Mesenchymal stem cell (in vitro differentiated cells and primary cell): ENCODE measurements at places on chromosomes 5 and 9.

DNA sequence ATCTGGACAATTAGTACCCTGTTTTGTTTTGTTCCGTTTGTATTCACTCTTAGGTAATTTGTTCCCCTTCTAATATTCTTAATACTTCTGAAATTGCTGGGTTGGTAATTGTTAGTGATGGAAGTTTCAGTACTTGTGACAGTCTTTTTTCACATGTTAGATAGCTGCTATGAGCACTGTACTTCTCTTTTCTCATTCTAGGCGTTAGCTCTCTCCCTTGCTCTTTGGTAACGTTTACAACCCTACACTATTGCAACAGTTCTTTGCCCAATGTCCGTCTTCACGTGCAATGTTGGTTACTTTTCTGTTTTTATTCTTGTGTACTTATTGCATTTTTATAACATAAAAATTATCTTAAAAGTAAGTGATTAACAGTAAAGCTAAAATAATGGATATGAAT is 1509.0 kb downstream of the MAT2B start:
- no peaks in the 10 kb centered on the region for H3K27me3 ChIP-seq
- no peaks in the 10 kb centered on the region for H3K4me1 ChIP-seq
- H3K36me3 ChIP-seq = no peaks in the 10 kb centered on the region
- H3K4me3 ChIP-seq = no peak overlapping the region
- no peak for DNase-seq

DNA sequence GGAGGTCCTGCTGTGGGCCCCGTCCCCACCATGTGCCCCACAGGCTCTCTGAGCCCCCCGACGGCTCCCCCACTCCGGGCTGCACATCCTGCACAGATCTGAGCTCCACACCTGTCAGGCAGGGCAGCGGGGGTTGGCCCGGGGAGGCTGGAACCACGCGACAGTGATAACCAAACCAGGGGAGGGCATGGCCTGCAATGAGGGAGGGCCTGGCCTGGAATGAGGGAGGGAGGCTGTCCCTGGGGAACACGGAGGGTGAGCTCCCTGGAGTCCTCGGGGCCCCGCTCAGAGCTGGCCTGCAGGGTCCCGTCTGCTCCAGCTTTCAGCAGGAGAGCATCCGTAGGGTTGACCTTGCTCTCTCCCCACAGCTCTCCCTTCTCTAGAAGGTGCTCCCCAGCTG is 30.5 kb downstream of the SLC9A3 start:
- peaks cover 4% of the 10 kb centered on the region for H3K4me1 ChIP-seq
- no peak overlapping the region for H3K27ac ChIP-seq
- no peak for DNase-seq
- no peaks in the 10 kb centered on the region for H3K36me3 ChIP-seq
- H3K27me3 ChIP-seq = peaks cover 18% of the 10 kb centered on the region
- H3K4me3 ChIP-seq = no peak overlapping the region

DNA sequence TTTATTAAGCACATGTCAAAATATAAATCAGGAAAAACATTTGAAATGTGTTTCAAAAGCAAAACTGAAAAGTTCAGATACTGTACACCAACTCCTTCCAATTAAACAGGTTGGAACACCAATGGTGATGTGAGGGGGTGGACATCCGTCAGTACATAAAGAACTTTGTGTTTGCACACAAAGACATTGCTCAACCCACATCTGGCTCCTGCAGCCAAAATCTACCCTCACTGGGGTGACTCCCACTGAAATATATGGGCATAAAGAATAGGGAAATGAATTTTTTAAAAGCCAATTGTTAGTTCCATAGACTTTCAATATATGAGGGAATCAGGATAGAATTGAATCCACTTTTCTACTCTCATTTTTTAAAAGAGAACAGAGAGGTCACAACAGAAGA is 63.9 kb downstream of the MEGF9 start:
- H3K27ac ChIP-seq = no peak overlapping the region
- no peaks in the 10 kb centered on the region for H3K36me3 ChIP-seq
- H3K27me3 ChIP-seq = no peaks in the 10 kb centered on the region
- no peaks in the 10 kb centered on the region for H3K4me1 ChIP-seq

DNA sequence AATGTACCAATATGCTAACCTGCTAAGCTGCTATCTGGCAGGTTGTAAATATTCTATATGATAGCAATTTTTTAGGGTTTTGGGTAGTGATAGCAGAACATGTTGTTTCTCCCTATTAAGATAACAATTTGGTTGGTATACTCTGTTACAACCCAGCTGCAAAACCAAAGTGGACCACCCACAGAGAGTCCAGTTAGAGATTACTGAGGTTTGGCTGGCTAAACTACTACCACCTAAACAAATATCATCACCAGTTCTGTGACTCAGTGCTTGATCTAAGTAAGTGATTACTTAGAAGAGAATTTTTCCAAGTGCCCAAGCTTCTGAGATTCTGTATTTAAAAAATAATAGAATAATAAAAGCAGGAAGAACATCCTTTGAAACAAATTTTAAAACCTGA is 72.3 kb downstream of the XRCC4 start:
- DNase-seq = peak; percentile 20
- H3K27ac ChIP-seq = no peak overlapping the region
- no peaks in the 10 kb centered on the region for H3K36me3 ChIP-seq

DNA sequence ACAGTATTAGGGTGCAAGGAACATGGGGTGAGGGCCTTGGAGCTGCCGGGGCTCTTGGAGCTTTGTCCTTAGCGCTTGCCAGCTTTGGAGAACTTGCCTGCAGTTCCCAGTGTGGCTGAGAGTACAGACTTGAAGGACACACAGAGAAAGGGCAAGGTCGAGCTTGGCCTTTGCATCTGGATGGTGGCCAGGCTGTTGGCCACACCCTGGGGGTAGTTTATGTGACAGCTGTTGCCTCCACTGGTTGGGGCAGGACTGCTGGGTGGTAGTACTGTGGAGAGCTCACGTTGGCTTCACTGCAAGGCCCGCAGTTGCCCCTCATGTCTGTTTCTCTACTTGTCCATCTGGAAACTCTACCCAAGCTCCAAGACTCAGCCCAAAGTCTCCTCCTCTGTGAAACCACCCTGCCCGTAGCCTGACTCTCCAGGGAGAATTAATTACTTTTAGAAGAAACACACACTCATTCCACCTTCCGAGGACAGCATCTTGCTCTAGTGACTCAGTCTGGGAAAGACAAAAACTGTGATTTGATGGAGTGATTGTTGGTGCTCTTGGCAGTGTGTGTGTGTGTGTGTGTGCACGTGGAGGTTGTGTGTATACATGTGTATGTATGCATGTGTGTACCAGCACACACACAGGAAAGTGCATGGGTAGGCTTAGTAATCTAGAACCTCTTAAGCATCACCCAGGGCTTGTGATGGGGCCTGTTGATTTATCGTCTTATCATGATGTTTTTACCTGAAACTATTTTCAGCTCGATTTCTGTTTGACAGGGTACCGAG is 57.8 kb downstream of the TENT4A start:
- H3K36me3 ChIP-seq = peaks cover 7% of the 10 kb centered on the region
- no peaks in the 10 kb centered on the region for H3K27me3 ChIP-seq
- no peak for DNase-seq
- H3K4me3 ChIP-seq = no peak overlapping the region

- no peak overlapping the region for H3K4me3 ChIP-seq
- no peak for DNase-seq
- H3K4me1 ChIP-seq = no peaks in the 10 kb centered on the region
- H3K36me3 ChIP-seq = no peaks in the 10 kb centered on the region
- no peak overlapping the region for H3K27ac ChIP-seq
Observed at GRCh38 chr9:31950756-31951155, 433.7 kb upstream of the ACO1 start.

DNA sequence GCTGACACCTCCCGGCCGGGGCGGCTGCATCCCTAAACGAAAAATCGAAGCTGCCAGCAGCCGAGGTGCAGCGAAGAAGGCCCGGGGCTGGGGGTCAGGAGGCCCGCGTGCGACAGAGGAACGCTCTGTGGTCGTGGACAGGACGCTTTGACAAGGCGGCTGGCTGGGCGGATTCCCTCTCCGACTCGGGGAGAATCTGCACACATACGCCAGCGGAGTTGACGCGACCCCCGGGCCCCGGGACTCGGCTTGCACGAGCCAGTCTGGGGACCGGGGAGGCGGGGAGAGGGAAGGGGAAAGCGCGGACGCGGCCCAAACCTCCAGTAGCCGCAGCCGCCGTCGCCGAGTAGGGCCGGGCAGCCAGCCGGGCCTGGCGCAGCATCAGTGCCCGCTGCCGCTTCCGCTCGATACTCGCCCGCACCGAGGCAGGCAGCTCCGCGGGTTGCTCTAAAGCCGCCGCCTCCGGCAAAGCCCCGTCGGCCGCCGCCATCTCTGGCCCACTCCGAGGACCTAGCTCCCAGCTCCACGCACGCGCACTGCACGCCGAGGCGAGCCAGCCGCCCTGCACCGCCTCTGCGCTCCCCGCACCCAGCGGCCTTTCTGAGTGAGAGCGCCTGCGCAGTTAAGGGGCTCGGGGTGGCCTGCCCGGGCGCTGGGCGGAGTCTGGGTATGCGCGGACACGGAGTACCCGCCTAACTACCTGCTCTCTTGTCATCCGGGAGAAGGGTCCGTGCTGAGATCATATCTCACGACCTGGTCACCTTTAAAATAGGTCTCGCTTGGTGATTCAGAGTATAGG is at the start of gene XPA:
Gene XPA, minus strand, starts transcription at position 538 of the 799 bp plus-strand sequence. Its CDS starts 48 bp downstream, at position 490.
- peak; percentile 94 for DNase-seq
- no peaks in the 10 kb centered on the region for H3K27me3 ChIP-seq
- peak within 1 kb of the TSS; percentile 78 for H3K27ac ChIP-seq
- H3K4me3 ChIP-seq = peak within 1 kb of the TSS; percentile 90
- H3K36me3 ChIP-seq = peaks cover 14% of the 10 kb centered on the region

GRCh38 chr5:117455236-117456233 is 880.9 kb upstream of the SEMA6A start:
- H3K27ac ChIP-seq = no peak overlapping the region
- H3K36me3 ChIP-seq = no peaks in the 10 kb centered on the region
- no peaks in the 10 kb centered on the region for H3K4me1 ChIP-seq
- H3K27me3 ChIP-seq = no peaks in the 10 kb centered on the region
- H3K4me3 ChIP-seq = no peak overlapping the region

- H3K4me3 ChIP-seq = no peak overlapping the region
- no peaks in the 10 kb centered on the region for H3K36me3 ChIP-seq
- H3K4me1 ChIP-seq = no peaks in the 10 kb centered on the region
- peaks cover 7% of the 10 kb centered on the region for H3K27me3 ChIP-seq
- no peak overlapping the region for H3K27ac ChIP-seq
Observed at GRCh38 chr9:98518556-98518955, 190.2 kb downstream of the GABBR2 start.

DNA sequence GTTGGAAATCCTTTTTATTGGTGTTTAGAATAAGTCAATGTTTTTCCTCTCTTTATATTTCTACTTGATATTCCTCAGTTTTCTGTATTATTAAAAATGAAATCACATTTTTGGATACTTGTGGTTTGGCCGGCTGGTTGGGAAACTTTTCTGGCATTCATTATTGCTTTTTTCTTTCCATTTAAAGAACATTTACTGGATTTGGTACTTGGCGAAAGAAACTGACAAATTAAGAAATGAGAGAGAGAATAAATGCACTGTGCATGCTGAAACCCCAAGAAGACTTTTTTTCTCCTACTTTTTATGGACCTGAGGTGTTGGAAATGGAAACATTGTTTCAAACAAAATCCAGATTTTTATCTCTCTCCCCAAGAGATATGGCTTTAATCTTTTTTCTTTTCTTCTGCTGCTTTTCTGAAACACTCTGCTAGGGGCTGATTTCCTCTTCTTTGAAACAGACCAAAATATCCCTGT is 128.4 kb downstream of the SNX18 start:
- H3K4me1 ChIP-seq = peaks cover 11% of the 10 kb centered on the region
- peak overlapping the region; percentile 72 for H3K27ac ChIP-seq
- no peaks in the 10 kb centered on the region for H3K27me3 ChIP-seq
- no peak for DNase-seq
- H3K4me3 ChIP-seq = peak overlapping the region; percentile 10

DNA sequence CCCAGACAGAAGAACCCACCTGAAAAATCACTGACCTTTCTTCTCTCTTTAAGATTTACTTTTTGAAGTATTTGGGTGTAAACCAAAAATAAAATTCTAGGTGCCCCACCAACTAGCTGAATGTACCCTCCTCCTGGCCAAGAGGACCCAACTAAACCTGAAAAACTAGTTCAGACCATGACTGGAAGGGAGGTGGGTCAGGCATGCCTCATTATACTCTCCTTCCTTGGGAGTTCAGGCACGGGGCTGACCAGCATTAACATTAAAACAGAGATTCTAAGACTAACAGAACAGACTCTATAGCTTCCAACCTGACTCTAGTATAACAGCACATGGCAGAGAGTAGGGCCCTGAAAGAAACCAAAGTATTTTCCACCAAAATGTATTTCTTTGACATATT is 61.4 kb downstream of the CERT1 start:
- H3K27me3 ChIP-seq = no peaks in the 10 kb centered on the region
- no peaks in the 10 kb centered on the region for H3K36me3 ChIP-seq
- H3K4me1 ChIP-seq = no peaks in the 10 kb centered on the region

GRCh38 chr5:135662061-135662481 is 83.3 kb upstream of the CXCL14 start:
- no peak overlapping the region for H3K27ac ChIP-seq
- H3K36me3 ChIP-seq = no peaks in the 10 kb centered on the region
- H3K27me3 ChIP-seq = peaks cover 40% of the 10 kb centered on the region
- DNase-seq = no peak
- H3K4me3 ChIP-seq = no peak overlapping the region
- peaks cover 5% of the 10 kb centered on the region for H3K4me1 ChIP-seq

DNA sequence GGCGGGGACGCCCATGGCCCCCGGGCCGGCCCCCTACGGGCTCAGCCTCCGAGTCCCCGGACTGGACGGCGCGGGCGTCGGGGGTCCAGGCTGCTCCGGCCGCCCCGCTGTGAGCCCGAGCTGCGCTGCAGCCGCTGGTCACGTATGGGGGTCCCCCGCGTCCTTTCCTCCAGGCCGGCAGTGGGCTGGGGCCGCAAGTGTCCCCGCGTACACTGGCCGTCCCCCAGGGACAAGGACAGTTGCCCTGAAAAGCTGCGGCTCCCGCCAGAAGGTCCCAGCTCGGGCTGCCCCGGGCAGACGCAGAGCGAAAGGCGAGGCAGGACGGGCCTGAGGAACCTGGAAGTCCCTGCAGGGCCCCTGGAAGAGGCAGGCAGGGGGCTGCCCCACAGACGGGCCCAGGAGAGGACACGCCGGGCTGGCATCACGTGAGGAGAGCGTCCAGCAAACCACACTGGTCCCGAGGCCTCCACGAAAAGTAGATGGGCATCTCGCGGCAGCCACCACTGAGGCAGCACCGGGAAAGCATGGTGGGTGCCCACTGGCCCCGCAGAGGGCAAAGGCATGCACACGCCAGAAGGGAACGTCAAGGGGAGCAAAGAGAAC is 3.3 kb upstream of the NKD2 start:
- no peaks in the 10 kb centered on the region for H3K36me3 ChIP-seq
- no peak for DNase-seq
- H3K27ac ChIP-seq = no peak overlapping the region
- peaks cover 22% of the 10 kb centered on the region for H3K4me1 ChIP-seq
- H3K27me3 ChIP-seq = peaks cover 78% of the 10 kb centered on the region

- H3K27ac ChIP-seq = no peak overlapping the region
- H3K27me3 ChIP-seq = no peaks in the 10 kb centered on the region
- H3K36me3 ChIP-seq = no peaks in the 10 kb centered on the region
- no peak for DNase-seq
Observed at GRCh38 chr5:75963554-75963953, 119.6 kb upstream of the SV2C start.

- DNase-seq = peak; percentile 36
- H3K27ac ChIP-seq = no peak overlapping the region
- peak overlapping the region; percentile 64 for H3K4me3 ChIP-seq
- H3K36me3 ChIP-seq = no peaks in the 10 kb centered on the region
Observed at GRCh38 chr5:142063878-142064331, 44.7 kb upstream of the NDFIP1 start.

- peaks cover 2% of the 10 kb centered on the region for H3K4me1 ChIP-seq
- H3K27ac ChIP-seq = no peak overlapping the region
- no peak overlapping the region for H3K4me3 ChIP-seq
- H3K36me3 ChIP-seq = no peaks in the 10 kb centered on the region
- no peak for DNase-seq
Observed at GRCh38 chr5:173514661-173515060, 101.8 kb downstream of the BOD1 start.
